ENCODE measurements at places on chromosomes 7 and 10.

- DNase-seq: no peak
These were observed 187.3 kb downstream of the DPY19L1 start for GRCh38 chr7:34849986-34850385.

GRCh38 chr7:151833213-151833651 is 43.7 kb downstream of the PRKAG2 start:
- DNase-seq: no peak

GRCh38 chr7:47588704-47589225 is 6.9 kb upstream of the TNS3 start:
- DNase-seq: no peak

- DNase-seq: no peak
These were observed 551 bp upstream of the TAS2R40 start for GRCh38 chr7:143221286-143221685.

GRCh38 chr10:116769791-116770190 is 27.4 kb upstream of the HSPA12A start:
- DNase-seq: no peak

DNA sequence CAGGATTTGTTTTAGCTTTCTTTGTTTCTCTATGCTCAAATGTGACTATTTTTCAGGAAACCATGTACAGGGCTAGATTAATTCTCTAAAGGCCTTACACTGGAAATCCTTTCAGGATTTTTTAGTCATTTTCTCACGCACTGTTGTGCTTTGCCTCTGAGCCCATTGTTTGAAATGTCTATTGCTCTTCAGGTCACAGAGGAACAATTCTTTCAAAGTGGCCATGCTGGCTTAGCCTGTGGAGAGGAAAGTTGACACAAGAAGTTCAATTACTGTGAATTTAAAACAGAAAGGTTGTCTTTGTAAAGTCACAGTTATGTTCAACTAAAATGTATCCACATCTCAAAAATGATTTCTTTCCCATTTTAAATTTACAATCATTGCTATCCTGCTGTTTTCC is 1071.7 kb upstream of the POT1 start:
- DNase-seq: no peak

DNA sequence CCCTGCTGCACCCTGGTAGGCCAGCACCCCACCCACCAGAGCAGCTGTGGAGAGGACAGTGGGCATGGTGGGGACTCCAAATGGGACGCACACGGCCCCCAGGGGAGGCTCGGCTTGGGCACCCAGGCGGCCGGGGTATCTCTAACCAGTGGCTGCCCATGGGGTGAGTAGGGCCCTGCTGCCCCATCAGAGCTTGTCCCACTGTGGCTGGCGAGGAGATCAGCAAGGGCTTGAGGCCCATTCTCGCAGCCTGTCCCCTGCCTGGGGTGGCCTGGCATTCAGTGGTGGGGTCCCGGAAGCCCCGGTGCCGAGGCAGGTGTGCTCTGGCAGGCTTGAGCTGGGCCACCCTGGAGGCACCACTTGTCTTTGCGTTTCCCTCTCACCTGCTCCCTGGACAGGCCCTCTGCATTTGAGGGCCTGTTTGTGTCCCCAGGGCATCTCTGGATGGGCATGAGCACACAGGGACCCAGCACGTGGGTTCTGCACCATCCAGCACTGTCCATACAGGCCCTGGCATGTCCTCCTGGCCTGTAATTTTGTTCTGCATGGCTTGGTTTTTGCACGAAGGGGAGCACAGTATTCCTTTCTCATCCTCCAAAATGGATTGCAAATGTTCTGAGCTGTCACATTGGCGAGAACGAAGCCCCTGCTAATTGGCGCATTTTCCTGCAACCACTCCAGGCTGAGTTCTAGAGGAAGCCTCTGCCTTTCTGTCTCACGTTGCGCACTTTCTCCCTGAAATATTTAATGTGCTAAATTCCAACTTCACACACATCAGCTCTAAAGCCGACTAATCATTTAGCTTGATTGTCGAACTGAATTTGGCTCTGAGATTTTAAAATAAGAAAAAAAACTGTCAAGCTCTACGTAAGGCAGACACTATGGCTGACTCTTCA is 27.2 kb downstream of the PWWP2B start:
- no peak for DNase-seq

DNA sequence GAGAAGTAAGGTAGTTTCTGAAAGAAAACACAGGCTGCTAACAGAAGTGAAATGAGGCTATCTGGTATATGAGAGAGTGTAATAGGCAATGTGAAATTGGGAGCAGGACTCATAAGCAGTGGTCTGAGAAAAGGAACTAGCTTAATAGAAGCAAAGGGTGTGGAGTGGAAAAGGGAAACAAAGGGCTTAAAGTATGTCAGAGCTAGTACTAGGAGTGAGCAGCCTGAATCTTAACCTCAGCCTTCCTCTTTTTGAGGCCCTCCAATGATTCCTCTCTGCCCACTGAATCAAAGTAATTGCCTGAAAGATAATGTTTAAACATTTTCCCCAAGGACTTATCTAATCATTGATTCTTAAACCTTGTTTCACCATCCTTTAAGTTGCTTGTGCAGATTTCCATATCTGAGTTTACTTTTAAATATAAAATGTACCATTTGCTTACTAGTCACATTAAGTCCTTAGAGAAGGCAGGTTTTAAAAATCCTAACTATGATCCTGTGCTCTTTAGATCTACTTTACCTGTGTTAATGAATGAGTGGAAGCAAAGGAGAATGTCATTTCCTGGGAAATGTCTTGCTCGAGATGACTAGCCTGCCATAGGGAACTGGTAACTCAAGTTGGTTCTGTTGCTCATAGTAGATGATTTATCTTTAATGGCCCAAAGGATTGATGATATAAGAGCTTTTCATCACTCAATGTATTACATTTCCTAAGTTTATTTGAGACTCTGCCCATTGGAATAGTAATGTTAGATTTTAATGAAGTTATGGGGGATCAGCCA is 155.0 kb downstream of the SKAP2 start:
- DNase-seq: no peak

GRCh38 chr10:49649936-49650723 is 29.3 kb upstream of the C10orf53 start:
- DNase-seq: no peak
